Stimulated activated effector memory CD8-positive, alpha-beta T cell treated with anti-CD3 and anti-CD28 coated beads, Interleukin-12 subunit alpha, Interleukin-12 subunit beta, amount 100 ng/mL, for 72 hours (primary cell): ENCODE measurements at places on chromosomes 6 and 20.
A peak's percentile ranks its signal among the peaks of the same experiment; 100 is the strongest.

GRCh38 chr20:6506906-6507305, 260.6 kb upstream of the BMP2 start:
- no peak for DNase-seq

DNA sequence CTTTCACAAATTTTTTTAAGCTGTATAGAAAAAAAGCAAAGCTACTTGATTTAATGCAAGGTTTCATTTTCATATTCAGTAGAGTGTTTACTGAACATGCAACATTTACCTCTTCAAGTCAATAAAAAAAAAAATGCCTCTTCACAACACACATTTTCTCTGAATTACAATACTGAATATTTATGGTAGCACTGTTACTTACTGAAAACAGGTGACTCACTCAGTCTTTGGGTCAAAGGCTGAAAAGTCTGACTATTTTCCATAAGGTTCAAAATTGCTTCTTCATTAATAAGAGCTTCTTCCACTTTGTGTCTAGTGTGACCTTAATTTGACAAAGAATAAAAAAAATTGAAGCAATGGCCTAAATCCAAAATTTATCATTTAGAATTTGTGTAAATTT, 101.9 kb downstream of the REV3L start:
- no peak for DNase-seq

DNA sequence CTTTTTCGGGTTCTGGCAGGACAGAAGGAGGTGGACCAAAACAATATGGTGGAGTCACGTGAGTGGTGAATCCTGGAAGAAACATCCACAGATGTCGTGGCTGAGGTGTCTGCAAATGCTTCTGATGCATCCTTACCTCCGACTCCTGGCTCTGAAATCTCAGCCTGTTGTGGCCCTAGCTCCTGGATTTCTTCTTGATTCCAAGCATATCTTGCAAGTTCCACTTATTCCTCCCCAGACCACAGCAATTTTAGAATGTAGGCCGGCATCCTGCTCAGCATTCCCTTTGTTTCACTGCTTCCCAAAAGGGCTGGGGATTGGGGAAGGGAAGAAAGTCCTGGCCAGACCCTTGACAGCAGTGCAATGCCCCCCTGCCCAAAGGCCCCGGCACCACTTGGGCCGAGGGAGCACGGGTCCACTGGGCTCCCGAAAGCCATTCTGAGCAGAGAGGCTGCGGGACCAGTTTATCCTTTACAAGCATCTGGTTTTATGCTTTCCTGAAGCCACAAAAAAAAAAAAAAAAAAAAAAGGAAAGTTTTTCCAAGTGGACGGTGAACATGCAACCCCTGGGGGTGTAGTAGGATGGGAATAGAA, 200.9 kb upstream of the RNF24 start:
- no peak for DNase-seq

GRCh38 chr6:138222901-138223546, 4.7 kb upstream of the PBOV1 start:
- no peak for DNase-seq

GRCh38 chr6:73585566-73586415, 65.0 kb upstream of the EEF1A1 start:
- DNase-seq, result peak; percentile 67

- no peak for DNase-seq
Observed at GRCh38 chr6:87118054-87118453, 23.1 kb upstream of the CGA start.

DNA sequence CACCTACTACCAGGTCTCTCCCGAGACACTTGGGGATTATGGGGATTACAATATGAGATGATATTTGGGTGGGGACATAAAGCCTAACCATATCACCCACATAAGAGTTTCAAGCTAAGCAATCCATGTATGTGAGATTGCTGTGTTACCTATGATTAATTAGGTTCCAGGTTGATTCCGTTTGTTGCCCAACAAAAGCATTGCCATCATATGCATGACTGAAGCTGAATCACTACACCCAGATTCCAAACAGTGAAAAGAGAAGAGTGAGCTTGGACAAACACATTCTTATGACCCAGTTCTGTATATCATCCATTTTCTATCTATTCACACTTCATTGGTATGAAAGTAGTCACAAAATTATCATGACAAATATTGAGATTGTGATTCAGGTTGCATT, 952.5 kb upstream of the MAN1A1 start:
- DNase-seq, result no peak
